ENCODE measurements at places on chromosomes 7 and 10.

- DNase-seq = no peak
These were observed 10.1 kb upstream of the GGCT start for GRCh38 chr7:30514776-30515175.

GRCh38 chr7:116045532-116045931 is 15.0 kb upstream of the TFEC start:
- no peak for DNase-seq

- DNase-seq = no peak
These were observed 73.5 kb upstream of the DLX6 start for GRCh38 chr7:96931891-96932290.

GRCh38 chr10:71623986-71624291 is 95.6 kb downstream of the C10orf105 start:
- no peak for DNase-seq

DNA sequence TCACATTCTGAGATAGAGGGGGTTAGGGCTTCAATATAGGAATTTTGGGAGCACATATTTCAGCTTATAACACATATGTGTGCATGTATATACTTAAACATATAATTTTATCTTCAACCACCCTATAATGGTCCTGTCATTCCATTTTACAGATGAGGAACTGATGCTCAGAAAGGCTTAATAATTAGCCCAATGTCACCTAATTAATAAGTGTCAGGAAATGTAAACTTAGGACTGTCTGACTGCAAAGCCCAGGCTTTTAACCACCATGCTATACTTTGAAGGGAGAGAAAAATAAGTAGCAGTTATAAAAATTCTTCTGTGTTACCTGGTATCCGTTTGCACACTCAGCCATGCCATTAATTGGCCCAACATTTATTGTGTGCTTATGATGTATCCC is 172.6 kb downstream of the SKIDA1 start:
- DNase-seq = no peak

GRCh38 chr7:127903892-127904669 is 127.2 kb downstream of the LRRC4 start:
- DNase-seq = no peak

DNA sequence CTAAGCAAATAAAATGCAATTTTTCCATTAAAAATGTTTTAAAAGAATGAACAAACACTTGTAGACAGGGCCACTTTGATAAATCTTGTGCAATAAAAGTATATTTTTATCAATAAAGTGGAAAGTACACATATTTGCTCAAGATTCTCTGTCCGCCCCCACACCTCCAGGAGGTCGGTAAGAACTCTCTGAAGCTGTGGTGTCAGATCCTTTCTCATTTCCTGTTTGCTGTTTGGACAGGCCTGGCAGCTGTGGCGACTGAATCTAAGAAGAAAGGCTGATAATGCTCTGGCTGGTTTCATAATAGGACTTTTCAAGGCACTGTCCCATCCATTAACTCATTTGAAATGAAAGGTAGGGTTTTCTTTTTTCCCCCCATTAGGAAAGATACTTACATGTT is 15.3 kb upstream of the ASB4 start:
- DNase-seq = peak; percentile 72
